ENCODE measurements at places on chromosomes 11 and 22. TPM values are rescaled to one million over a fixed set of nuclear protein-coding genes. Genes with fewer than 3 reads are reported as not detected.
A peak's percentile ranks its signal among the peaks of the same experiment; 100 is the strongest.

- H3K4me3 ChIP-seq = no peak overlapping the region
- no peaks in the 10 kb centered on the region for H3K27me3 ChIP-seq
- H3K4me1 ChIP-seq = no peaks in the 10 kb centered on the region
- no peak overlapping the region for H3K27ac ChIP-seq
- peak; percentile 88 for DNase-seq
Observed at GRCh38 chr11:9535189-9535781, 38.2 kb upstream of the WEE1 start.

- H3K27me3 ChIP-seq = no peaks in the 10 kb centered on the region
- no peak for DNase-seq
- H3K4me1 ChIP-seq = no peaks in the 10 kb centered on the region
Observed at GRCh38 chr11:38990139-38990538, 2392.1 kb upstream of the RAG2 start.

OTOG gene
- total RNA-seq = 0.86 TPM

DNA sequence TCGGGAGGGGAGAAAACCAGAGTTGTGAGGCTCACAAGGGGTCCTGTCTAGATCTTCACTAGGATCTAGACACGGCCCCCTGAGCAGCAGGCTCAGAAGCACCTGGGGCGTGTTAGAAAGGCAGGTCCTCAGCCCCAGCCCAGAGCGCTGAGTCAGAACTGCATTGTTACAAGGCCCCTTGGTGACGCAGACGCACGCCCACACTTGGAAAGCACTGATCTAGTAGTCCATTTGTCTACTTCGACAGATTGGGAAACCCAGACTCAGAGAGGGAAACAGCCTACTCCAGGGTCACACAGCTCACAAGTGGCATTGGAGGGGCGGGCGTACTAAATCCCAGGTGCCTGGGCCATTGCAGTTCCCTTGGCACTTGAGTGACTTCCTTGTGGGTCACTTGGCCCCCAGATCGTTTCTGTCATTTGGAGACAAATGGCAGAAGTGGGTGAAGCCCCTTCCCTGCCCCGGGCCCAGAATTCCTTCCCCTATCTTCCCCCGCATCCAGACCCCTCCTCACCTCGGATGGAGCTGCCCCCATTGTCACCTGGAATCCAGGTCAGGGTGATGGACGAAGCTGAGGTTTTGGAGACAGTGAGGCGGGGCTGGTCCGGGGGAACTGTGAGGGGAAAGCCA, 110.8 kb downstream of the CEP164 start:
- H3K27ac ChIP-seq = no peak overlapping the region
- H3K27me3 ChIP-seq = no peaks in the 10 kb centered on the region
- no peaks in the 10 kb centered on the region for H3K36me3 ChIP-seq
- H3K4me3 ChIP-seq = no peak overlapping the region

SOX10 gene
- total RNA-seq = 2.4 TPM

GRCh38 chr11:77047007-77047927, 13.1 kb downstream of the B3GNT6 start:
- peaks cover 2% of the 10 kb centered on the region for H3K27me3 ChIP-seq
- peak overlapping the region; percentile 7 for H3K4me3 ChIP-seq
- peak; percentile 81 for DNase-seq
- H3K27ac ChIP-seq = no peak overlapping the region
- H3K36me3 ChIP-seq = no peaks in the 10 kb centered on the region

MRGPRX4 gene
- not detected for total RNA-seq

DNA sequence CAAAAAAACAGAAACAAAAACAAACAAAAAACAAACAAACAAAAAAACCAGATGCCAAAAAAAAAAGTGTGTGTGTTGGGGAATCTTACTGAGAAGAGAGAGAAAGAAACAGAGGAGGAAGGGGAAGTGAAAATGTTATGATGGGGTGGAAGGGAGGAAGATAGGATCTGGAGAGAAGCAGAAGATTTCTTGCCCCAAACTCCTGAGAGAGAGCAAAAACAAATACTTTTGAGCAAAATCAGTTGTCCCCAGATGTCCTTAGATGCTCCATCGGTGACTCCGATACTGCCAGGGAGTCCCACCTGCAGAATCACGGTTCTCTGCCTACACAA, 19.9 kb upstream of the GRAMD1B start:
- no peaks in the 10 kb centered on the region for H3K27me3 ChIP-seq
- DNase-seq = no peak
- H3K4me3 ChIP-seq = no peak overlapping the region

- peak; percentile 78 for DNase-seq
- peak overlapping the region; percentile 93 for H3K4me3 ChIP-seq
- no peaks in the 10 kb centered on the region for H3K36me3 ChIP-seq
- H3K4me1 ChIP-seq = 0 out of 2 replicates have a peak, but pooled peaks cover 4% of the 10 kb centered on the region
- H3K27me3 ChIP-seq = no peaks in the 10 kb centered on the region
- H3K27ac ChIP-seq = no peak overlapping the region
Observed at GRCh38 chr11:59556115-59556916, 45.0 kb downstream of the OR4D9 start.

DEFB131B gene
- not detected for total RNA-seq

SERPING1 gene
- total RNA-seq = 35.2 TPM

GLYATL2 gene
- total RNA-seq = not detected

DNA sequence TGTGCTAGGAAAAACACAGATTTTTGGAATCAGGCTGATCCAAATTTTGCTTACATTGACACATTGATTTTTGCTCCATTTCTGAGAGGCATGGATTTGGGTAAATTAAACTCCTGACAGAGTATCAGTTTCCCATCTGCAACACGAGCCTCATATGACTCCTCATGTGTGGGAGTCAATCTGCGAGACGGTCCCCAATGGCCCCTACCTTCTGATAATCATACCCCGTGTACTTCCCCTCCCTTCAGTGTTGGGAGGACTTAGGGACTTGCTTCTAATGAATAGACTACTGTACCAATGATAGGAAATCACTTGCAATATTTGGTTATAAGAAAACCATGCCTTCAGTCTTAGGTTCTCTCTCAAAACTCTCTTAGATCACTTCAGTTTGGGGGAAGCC, 302.7 kb downstream of the ETS1 start:
- H3K27ac ChIP-seq = no peak overlapping the region
- DNase-seq = no peak
- no peaks in the 10 kb centered on the region for H3K27me3 ChIP-seq
- no peaks in the 10 kb centered on the region for H3K4me1 ChIP-seq

- no peak for DNase-seq
- peaks cover 13% of the 10 kb centered on the region for H3K4me1 ChIP-seq
- H3K4me3 ChIP-seq = no peak overlapping the region
- no peaks in the 10 kb centered on the region for H3K27me3 ChIP-seq
- H3K27ac ChIP-seq = no peak overlapping the region
Observed at GRCh38 chr11:126135235-126136176, 72.8 kb upstream of the CDON start.

Measured in H9 (cell line).